ENCODE measurements at places on chromosomes 16 and 17.
A peak's percentile ranks its signal among the peaks of the same experiment; 100 is the strongest.

DNA sequence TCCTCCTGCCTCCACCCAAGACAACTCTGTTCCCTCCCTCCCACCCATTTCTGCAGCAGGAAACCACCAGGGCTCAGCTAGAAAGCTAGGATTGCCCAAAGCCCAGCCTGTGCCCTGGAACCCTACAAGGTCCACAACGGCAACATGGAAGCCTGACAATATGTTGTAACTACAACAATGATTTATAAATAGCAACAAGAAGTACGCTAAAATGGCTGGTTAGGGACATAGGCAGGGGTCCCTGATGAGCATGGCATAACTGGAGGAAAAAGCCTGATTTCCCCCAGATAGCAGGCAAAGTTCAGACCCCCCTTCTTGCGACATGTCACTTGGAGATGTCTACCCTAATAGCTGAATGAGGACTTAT is 6.6 kb downstream of the ST3GAL2 start:
- DNase-seq, result no peak

GRCh38 chr17:55305321-55306087 is 40.7 kb downstream of the HLF start:
- no peak for DNase-seq

GRCh38 chr16:59210955-59211541 is 476.9 kb upstream of the GOT2 start:
- DNase-seq, result no peak

DNA sequence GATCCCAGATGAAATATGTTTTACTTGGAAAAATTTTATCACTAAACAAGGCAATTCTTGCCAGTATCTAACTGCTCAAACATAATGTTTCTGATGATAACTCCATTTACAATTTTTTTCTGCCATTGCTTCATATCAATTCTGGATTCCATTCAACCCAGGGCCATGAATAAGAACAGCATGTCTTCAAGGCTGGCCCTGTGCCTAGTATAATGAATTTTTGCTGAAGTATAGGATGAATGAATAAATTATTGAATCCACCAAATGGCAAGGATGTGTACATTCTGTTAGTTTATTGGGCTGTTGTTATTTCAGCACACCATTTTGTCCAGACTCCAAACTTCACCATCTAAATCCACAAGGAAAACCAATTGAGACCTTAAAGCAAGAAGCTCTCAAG is 414.7 kb downstream of the HS3ST3B1 start:
- no peak for DNase-seq

- peak; percentile 96 for DNase-seq
These were observed at the start of gene HSBP1 for GRCh38 chr16:83807710-83808572. Gene HSBP1 (plus strand): TSS chr16:83807978. CDS start chr16:83808077, 99 bp downstream.
